ENCODE measurements at places on chromosomes 12 and 14. TPM values are rescaled to one million over a fixed set of nuclear protein-coding genes. Genes with fewer than 3 reads are reported as not detected.

Gene FKBP3
- 122 TPM for total RNA-seq

Gene VRTN
- not detected for total RNA-seq

Gene FITM1
- total RNA-seq: 0.41 TPM

Gene KRT80
- total RNA-seq: not detected

Gene USP44
- total RNA-seq: 3.7 TPM

Gene SYNE2
- 109 TPM for total RNA-seq

Gene DHRS4L2
- total RNA-seq: 3.3 TPM

Gene SLC22A17
- total RNA-seq: 154 TPM

Gene RNASE4
- total RNA-seq: 1.2 TPM

Gene PLEKHD1
- 0.41 TPM for total RNA-seq

Gene SMIM41
- not detected for total RNA-seq

Data from frontal cortex (tissue), 4 donors.